ENCODE measurements at places on chromosomes 1 and 21.

- DNase-seq: no peak
These were observed 71.4 kb downstream of the FNBP1L start for GRCh38 chr1:93519199-93519829.

GRCh38 chr1:11052839-11053757, 6.1 kb upstream of the MASP2 start:
- DNase-seq: no peak

DNA sequence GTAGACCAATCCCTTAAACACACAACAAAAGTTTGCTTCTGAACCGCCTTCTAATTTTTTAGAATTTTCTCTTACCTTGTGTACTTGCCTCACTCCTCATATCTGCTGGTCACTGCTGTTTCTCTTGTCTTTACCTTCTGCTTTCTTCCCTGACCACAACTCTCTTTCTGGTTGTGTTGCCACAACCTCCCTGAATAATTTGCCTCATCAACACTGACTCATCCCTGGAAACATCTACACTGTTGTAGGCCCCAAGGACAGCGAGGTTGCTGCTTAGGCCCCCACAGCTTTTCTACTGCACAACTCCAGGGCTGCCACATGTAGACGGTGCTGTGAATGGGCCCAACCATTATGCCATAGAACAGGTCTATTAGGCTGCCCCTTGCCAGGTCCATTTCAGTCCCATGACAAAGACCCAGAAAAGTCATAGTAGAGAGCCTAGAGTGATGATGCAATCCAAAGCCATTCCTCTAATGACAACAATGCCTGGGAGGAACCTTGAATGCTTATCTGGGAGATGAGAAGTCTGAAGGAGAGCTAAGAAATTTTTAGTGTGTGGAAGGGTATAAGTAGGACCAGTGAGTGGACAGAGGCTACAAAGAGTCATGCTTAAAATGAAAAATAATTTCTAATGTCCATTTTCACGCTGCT, 36.6 kb upstream of the LCE5A start:
- no peak for DNase-seq

DNA sequence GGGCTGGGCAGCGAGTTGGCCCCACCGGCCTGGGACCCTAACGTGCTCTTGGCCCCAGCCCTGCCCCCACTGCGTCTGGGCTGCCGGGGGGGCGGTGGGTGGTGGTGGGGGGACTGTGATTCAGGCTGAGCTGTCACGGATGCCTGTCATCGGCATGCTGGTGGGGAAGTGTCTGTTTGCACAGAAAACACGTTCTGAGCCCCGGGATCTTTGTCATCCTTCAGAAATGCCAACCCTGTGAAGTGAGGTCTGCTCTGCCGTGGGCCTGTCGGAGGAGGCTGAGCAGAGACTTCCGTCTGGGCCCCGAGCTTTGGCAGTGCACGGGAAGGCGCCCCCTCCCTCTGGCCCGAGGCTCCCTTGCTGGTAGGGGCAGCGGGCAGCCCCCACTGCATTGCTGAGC, 24.3 kb upstream of the PLCH2 start:
- DNase-seq: no peak

DNA sequence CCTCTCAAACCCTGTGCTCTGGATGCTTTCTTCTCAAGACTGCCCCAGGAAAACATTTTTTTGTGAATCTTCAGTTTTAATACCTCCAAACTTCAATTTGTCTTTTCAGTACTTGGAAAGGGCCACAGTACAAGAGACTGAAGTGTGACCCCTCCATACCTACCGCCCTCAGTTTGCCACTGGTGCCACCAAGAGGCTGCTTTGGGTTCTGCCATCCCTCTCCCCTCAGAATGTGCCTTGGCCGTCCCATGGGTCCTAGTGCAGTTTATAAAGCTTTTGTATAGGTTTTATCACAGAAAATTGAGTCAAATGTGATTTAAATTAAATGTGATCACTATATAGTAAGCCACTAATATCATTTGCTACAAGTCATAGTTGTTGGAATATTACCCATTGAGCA, 60.8 kb upstream of the PGD start:
- no peak for DNase-seq

GRCh38 chr1:166738873-166739272, 100.4 kb upstream of the POGK start:
- no peak for DNase-seq

- no peak for DNase-seq
These were observed 16.6 kb upstream of the EYA3 start for GRCh38 chr1:28104866-28105467.

- DNase-seq: no peak
These were observed 119.3 kb upstream of the ZC3H12A start for GRCh38 chr1:37354876-37355650.

- no peak for DNase-seq
These were observed 100.0 kb downstream of the ABCA4 start for GRCh38 chr1:94020764-94021579.

- DNase-seq: no peak
These were observed 248.3 kb upstream of the CAMK1G start for GRCh38 chr1:209335178-209335577.

DNA sequence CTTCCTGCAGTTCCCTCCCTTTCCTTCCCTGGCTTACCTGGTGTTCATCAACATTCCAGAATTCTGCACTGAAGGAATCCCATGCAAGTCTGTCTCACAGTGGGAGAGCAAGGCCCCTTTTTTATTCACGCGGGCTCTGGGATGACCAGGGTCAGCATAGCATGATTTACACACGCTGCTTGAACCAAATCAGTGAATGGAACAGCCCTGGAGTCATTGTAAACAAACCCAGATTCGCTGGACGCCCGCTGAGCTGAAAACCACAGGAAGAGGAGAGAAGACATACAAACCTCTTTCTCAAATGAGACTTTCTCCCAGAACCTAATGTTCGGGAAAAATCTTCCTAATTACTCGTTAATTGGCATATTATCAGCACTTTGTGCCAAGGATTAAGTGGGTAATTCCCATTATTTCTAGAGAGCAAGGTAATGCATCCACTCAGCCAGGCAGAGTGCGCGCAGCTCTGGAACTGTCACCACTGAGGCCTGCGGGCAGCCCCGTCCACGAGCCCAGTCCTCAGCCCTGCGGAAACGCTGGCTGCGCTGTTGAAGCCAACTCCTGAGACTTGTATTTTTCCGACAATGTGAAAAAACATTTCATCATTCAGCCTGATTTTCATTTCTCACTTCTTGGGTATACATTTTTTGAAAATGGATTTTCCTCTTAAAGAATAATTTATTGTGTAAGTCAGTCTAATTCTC, 140.0 kb downstream of the ETS2 start:
- no peak for DNase-seq

DNA sequence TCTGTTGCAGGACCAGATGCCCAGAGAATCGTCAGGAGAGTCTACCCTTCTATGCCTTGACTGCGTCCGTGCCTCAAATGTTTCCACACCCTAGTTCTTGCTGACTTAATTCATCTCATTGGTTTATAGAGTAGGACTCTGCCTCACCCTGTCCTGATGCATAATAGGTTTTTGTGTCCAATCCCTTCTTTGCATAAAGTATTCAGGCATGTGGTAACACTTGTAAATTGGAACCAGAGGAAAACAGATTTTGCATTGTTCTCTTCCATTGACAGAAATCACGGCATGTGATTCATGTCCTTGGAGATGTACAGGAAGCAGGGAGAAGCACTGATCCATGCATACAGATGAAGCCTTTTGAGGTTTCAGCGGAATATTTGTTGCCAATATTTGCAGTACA, 29.5 kb downstream of the PLPPR5 start:
- no peak for DNase-seq

DNA sequence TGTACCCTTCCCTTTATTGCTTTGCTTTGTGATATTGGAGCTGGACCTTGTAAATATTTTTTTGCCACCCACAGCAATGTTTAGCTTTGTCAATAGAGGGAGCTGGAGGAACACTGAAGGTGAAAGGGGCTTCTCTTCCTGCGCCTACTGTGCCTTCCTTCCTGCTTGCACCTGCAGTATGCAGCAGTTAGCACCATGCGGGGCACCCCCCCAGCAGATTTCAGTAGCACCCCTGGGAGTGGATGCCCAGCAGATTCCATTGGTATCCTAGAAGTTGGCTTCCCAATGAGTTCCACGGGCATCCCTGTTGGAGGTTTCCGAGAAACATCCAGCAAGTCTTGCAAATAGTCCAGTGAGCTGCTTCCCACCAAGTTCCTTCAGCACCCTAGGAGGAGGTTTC, 25.6 kb downstream of the S100A10 start:
- no peak for DNase-seq

DNA sequence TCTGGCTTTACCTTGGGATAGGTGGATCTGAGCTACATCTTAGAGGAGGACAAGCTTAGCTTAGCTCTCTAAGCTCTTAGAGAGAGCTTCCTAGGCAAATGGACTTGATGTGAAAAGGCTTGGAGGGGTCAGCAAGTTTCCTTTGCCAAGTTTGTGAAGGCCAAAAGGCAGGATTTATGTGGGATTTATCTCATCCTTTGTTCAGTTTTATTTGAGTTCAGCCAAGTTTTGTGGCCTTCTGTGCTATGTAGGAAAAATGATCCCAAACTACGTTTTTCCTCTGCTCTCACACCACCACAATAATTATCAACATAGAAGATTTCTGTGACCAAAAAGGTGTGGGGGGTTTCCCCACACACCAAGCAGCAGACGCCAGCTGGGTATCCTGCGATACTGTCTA, 26.0 kb upstream of the RNF11 start:
- no peak for DNase-seq

DNA sequence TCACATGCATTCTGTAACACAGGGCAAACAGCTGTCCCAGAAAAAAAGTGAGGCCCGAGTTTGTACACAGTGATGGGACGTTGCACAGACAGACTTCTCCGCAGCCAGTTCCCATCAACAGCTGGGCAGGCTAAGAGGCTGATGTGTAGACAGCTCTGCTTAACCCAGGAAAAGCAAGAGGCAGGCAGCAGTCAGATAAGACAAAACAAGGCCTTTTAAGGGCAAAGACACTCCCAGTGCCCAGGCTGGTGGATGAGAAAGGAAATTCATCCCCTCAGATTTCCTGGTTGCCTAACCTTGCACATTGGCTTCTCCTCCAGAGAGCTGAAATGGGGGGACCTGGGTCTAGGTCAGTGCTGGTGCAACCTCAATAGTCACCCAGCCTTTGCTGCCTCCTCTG, 17.2 kb upstream of the PHLDA3 start:
- DNase-seq: no peak

GRCh38 chr1:230750576-230750975, 3.4 kb downstream of the CAPN9 start:
- DNase-seq: no peak

DNA sequence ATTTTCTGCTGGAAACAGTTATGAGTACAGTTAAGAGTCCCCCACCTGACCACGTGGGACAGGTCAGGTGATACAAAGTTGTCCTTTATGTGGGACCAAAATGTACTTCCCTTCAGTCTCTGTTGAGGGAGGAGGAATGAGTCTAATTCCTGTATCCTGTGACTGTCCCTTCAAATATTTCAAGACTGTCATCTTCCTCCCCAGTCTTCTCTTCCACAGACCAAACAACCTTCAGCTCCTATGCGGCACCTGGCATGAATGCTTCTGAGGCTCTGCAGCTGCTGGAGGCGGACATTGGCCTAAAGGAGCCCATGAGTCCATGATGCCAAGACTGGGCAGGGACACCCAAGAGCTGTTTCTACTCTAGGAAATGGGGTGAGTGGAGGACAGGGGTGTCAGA, 72.1 kb upstream of the SIM2 start:
- DNase-seq: no peak

DNA sequence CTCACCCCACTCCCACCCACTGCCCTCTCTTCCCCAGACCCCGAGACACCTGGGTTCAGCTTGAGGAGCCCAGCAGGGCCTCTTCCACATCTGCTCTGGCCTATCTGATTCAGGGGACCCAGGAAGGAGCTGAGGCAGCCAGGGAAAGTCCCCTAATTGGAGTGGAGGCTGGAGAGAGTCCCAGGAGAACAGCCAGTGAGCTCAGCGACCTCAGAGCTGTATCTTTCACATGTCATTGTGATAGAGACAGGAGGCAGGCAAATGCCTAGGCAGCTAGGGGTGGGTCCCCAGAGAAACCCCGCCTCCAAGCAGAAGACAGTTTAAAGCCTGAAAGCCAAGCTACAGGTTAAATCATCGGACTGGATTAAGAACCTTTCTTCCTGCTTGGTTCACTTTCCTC, 122.7 kb downstream of the MATN1 start:
- no peak for DNase-seq

GRCh38 chr1:47388891-47389238, 27.2 kb upstream of the FOXE3 start:
- peak; percentile 26 for DNase-seq

DNA sequence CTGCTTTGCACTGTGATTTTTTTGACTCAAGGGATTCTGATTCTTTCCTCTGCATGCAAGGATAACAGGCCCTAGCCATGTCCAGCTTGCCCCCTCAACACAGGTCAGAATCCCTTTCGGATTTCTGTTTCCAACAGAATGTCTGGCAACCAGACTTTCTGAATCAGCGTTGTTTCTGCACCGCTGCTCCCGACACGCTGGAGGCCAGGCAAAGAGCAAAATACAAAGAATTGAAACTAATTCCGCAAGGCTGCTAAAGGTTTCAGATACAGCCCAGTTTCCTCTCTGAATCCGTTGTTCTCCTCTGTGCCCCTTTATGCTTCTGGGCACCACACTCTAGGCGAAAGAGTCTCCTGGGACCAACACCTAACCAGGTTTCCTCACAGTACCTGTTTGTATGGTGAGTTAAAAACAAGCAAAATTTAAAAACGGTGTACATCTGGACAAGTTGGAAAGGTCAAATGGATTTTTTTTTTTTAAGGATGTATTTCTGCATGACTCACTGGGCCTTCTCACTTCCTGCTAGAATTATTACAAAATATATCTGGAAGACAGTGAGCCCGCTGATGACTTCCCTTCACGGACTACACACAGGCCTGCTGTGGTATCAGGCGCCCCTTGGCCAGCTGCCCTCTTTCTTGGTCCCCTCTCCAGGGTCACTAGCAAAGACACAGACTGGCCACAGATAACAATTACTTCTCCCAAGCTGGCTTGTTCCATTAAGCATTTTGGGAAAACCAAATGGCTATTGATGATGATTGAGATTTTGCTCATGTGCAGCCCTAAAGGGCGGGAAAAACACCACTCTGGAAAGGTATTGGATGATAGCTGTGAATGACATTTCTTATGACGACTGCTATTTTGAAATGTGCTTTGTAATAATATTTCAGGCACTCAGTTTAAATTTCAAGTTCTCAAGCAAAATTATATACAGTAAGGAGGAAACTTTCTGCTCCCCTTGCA, 118.3 kb downstream of the TGFB2 start:
- DNase-seq: no peak

- no peak for DNase-seq
These were observed 98.5 kb upstream of the ADGRL2 start for GRCh38 chr1:81702079-81702715.
